ENCODE measurements at places on chromosomes 3 and 15.

GRCh38 chr3:99875581-99875928 lies 57.9 kb downstream of the CMSS1 start:
- DNase-seq = no peak

DNA sequence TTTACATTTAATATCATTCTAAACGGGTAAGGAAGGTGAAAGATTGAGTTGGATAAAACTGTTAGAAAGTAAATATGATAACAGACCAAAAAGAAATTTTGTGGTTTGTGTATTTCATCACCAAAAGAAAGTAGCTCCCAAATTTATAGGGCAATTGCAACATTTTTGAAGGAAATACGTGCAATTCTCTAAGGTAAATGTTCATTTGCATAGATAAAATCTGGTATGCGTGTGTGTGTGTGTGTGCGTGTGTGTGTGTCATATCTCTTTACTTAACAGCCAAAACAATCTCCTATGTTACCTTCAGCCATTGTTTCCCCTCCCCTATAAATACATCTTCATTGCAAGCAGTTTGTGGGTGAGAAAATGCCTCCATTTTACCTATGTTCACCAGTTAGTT lies 208.4 kb downstream of the TNIK start:
- DNase-seq = no peak

DNA sequence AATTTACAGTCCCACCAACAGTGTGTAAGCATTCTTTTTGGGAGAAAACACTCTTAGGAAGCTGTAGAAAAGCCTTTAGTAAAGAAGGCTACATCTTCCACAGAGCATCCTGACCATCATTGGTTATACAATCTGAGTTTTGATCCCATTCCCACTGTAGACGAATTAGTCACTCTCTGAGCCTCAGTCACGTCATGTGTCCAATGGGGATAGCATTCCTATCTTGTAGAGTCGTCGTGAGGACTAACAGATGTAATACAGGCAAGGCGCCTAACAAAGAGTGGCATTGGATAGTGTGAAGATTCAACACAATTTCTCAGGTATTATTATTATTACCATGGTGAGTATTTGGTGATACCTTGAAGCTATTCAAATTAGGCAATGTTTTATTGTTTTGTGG lies 44.0 kb upstream of the ALDH1A3 start:
- DNase-seq = no peak

DNA sequence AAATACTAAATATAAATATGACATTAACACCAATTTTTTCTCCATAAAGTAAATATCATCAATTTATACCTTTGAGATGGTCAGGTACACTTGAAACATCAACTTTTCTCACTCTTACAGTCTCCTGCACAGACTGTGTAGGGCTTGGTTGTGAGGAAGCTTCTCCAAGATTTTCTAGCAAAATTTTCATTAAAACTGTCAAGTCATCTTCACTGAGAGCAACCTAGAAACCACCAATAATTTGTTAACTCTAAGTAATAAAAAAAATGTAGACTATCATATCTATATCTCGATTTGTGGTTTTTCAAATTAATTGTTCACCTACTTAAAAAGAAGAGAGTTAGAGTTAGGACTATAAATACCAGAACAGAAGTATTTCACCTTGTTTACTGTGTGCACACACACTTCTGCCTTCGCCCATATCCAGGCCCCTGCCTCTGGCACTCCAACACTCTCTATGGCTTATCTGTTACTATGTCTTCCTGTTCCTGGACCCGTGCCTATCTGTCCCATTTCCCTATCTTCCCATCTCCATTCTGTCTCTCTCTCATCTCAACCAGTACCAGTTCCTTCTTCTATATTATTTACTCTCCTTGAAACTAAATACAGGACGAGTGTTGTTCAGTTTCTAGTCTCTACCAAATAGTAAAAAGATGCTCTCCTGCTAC lies 123.6 kb downstream of the VPS13C start:
- DNase-seq = no peak

- no peak for DNase-seq
These were observed 19.0 kb downstream of the C2CD4A start for GRCh38 chr15:62085740-62086139.

GRCh38 chr3:72309661-72310418 lies 524.9 kb upstream of the PROK2 start:
- no peak for DNase-seq

DNA sequence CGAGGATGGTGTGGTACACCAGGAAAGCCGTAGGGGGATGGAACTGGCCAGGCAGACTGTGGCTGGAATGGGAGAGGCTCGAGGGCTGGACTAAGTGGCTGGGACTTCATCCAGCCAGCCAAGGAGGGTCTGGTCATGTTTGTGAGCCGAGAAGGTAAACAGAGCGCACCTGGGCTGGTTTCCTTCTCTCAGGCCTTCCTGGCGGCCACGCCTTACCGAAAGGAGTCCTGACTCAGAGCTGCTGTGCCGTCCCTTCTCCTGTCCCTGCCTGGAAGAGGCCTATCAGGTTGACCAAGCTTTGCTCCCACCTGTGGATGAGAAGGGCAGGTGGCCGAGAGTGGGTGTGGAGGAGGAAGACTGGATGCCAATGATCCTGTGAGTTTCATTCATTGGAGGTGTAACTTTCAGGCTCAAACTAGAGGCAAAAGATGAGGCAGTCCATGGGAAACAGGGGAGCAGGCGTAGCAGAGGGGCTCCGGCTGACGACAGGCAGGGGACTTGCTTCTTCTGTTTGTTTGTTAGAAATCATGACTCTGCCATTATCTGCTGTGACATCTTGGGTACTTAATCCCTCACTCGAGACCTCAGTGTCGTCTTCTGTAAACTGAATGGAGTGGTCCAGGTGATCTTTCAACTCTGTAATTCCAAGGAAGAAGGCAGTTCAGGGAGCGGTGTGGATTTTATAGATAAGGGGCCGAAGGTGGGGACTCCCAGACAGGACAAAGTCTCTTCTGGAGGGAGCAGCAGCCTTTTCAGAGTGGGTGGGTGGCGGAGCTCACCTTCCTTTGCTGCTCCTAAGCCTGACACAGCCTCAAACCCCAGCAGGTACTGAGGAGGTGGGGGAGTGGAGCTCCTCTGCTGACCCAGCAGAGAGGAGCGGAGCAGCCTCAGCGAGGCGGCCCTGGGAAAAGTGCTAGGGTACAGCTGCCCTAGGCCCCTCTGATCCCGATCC lies 71.8 kb upstream of the GATM start:
- DNase-seq = no peak

- no peak for DNase-seq
These were observed 123.3 kb downstream of the GABRG3 start for GRCh38 chr15:27094235-27094634.

DNA sequence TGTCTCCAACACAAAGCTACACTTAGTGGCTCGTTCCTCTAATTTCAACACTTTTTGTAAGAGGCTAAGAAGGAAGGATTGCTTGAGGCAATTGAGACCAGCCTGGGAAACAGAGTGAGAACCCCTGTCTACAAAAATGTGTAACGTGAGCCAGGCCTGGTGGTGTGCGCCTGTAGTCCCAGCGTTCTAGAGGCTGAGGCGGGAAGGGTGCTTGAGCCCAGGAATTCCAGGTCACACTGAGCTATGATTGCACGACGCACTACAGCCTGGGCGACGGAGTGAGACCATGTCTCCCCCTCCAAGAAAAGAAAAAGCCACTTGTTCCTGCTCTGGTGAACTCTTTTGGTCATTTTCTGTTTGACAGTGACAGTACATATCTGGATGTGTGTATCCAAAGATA lies 127.9 kb downstream of the GABRB3 start:
- no peak for DNase-seq

DNA sequence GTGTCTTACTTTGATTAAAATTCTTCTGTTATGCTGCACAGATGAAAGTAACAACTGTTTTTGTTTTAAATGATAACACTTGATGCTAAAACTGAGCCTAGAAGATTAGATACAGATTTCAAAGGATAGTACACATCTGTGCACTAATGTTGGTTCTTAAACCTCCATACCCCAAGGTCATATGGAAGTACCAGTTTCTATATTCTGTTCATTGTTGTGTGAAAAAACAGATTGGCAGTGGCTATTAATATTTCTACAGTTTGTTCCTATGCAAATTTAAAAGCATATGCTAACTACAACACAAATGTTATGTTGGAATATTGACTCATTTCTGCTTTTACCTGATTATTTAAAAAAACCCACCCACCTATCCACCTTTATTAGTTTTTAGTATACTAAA lies 32.0 kb upstream of the GBE1 start:
- no peak for DNase-seq

DNA sequence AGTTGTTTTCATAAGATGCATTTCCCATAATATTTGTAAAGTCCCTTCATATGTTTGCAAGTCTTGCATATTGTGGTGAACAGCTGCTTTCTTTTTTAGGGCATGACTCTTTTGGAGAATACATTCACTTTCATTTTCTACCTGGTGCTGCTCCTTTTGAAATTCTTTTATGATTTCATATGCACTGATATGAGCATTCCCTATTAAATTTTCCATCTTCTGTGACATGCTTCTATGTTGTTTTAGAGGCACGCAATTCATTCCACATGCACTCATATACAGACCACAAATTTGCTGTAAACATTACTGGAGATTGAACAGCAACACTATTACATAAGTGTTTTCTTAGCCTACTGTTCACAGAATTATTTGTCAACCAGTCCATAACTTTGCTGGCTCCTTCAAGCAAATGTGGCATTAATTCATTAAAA lies 92.8 kb upstream of the TNFSF10 start:
- DNase-seq = no peak

GRCh38 chr3:134527037-134527436 lies 41.2 kb downstream of the CEP63 start:
- no peak for DNase-seq

DNA sequence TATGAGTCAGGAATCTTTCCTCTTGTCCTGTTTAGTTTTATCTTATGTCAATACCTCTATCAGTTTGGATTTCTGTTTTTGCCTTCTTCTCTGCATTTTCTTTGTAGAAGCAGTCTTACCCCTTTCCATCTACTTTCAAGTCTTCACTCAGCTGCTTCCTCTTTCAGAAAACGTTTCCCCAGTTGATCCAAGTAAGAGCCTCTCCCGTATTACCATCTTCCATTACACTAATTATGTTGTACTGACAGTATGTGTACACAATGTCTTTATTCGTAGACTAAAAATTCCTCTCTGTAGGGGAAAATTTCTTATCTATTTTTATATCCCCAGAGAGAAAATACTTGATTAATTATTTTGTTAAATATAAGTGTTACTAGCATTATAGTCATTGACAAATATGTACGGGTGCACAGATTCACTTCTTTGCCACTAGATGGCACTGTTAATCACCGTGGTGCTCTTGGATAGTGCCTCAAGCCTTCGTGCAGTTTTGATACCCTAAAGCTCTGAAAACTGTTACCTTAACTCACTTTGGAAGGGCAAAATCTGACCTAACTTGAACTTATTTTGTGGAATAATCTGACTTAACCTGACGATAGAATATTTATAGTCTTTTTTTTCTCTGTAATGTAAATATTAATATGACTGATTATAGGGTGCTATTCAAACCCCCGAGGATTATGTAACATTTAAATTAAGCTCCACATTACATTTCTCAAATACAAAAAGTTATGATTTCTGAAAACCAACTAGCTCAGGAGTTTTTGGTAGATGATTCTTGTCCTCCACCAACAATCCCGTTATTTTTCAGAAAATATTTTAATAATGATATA lies 74.2 kb upstream of the POU1F1 start:
- no peak for DNase-seq

- no peak for DNase-seq
These were observed 21.0 kb downstream of the ZDHHC3 start for GRCh38 chr3:44954962-44955361.

- DNase-seq = no peak
These were observed 51.0 kb upstream of the TP63 start for GRCh38 chr3:189580190-189580589.

GRCh38 chr15:54707805-54708752 lies 488.7 kb downstream of the RSL24D1 start:
- DNase-seq = no peak

DNA sequence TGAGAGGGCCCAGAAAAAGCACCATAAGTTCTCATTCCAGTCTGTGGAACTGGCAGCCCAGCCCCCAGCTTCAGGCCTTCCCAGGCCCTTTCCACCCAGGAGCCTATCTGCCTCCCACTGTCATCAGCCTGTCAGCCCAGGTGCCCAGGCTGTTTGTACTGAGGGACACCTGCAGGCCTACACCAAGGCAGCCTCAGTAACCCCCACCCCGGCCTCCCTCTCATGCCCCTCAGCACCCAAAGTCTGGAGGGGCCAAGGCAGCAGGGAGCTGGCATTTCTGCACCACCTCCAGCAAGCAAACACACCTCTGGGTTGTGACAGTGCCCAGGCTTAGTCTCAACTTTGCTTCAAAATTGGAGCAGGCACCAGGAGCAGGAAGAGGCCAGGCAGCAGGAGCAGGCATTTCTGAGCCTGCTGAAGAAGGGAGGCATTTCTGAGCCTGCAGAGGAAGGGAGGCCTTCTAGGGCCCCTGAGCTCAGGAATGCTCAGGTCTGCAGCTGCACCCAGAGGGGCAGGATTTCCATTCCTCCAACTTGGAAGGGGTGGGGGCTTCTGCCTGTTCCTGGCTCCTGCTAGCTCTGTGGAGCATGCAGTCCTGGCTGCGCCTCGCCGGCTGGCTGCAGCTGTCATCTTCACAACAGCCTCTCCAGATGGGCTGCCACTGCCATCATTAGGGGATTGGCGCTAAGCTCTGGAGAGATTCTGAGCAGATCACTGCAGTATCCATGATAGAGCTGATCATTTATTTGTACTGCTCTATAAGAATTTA lies 396.1 kb downstream of the UNC13C start:
- no peak for DNase-seq

DNA sequence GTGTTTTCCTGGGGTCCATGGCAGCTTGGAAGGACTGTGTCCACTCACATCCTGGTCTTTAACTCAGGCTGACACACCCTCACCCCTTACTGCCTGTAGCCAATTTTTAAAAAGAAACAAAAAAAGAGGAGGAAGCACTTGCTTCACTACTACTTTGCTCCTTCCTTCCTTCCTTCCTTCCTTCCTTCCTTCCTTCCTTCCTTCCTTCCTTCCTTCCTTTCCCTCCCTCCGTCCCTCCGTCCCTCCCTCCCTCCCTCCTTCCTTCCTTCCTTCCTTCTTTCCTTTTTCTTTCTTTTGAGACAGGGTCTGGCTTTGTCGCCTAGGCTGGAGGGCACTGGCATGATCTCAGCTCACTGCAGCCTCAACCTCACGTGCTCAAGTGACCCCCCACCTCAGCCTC lies 25.5 kb upstream of the AKAP13 start:
- no peak for DNase-seq

DNA sequence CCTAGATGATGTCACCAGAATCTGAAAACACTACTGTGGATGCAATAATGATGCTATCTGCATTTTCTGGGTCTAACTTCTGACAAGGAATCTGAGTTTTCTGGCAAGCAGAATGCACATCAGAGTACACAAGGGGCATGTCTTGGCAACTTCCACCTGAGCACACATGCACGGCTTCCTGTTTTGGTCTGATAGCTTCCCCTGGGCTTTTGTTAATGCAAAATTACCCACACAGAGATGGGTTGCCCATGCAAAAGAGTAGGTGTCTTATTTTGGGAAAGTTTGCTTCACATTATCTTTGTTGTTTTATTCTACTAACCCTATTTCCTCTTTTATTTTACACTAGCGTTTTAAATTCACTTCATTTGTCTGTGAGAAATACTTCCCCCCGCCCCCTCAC lies 74.2 kb upstream of the SATB1 start:
- no peak for DNase-seq

- no peak for DNase-seq
These were observed 88.6 kb upstream of the GSK3B start for GRCh38 chr3:120182613-120183511.

Data from DMS79 (cell line).